ENCODE measurements at places on chromosomes 11 and 22. TPM values are rescaled to one million over a fixed set of nuclear protein-coding genes. Genes with fewer than 3 reads are reported as not detected.

DNA sequence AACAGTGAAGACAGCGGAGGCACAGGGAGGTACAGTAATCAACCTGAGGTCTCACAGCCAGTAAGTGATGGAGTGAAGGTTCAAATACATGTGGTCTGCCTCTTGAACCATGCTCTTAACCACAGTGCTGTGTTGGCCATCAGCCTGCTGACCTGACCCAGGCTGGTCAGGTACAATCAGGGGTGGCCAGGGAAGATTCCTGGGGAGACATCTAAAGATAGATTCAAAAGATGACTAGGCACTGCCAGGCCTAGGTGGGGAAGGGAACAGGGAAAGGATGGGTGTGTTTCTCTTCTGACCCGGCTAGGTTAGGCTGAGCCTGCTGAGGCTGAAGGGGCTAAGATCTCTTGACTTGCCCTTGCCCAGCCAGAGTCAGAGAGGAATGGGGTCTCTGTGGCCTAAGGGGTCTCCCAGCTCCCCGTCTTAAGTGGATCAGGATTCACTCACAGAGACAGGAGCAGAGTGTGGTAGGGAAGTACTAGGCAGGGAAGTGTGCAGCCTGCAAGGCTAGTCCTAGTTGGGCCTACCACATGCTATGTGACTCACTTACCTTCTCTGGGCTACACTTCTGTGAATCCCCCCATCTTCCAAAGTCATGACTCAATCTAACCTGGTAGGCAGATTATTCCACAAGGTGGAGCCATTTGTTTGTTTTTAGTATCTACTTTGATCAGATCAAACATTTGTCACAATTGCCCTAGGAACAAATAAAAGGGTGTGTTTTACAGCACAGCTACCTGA is 10.4 kb upstream of the SREBF2 start:
- peaks cover 24% of the 10 kb centered on the region for H3K4me1 ChIP-seq
- H3K27ac ChIP-seq, result peak overlapping the region; percentile 28
- no peak overlapping the region for H3K4me3 ChIP-seq
- no peaks in the 10 kb centered on the region for H3K36me3 ChIP-seq
- DNase-seq, result peak; percentile 76

GRCh38 chr11:108847298-108847990 is 182.6 kb downstream of the DDX10 start:
- no peaks in the 10 kb centered on the region for H3K27me3 ChIP-seq
- DNase-seq, result no peak
- no peak overlapping the region for H3K4me3 ChIP-seq
- H3K4me1 ChIP-seq, result no peaks in the 10 kb centered on the region

GRCh38 chr11:133809569-133810491 is 35.5 kb downstream of the SPATA19 start:
- DNase-seq, result no peak
- no peaks in the 10 kb centered on the region for H3K36me3 ChIP-seq
- H3K27ac ChIP-seq, result no peak overlapping the region
- no peaks in the 10 kb centered on the region for H3K4me1 ChIP-seq
- H3K27me3 ChIP-seq, result no peaks in the 10 kb centered on the region

Gene SLC7A4
- total RNA-seq, result 0.93 TPM

DNA sequence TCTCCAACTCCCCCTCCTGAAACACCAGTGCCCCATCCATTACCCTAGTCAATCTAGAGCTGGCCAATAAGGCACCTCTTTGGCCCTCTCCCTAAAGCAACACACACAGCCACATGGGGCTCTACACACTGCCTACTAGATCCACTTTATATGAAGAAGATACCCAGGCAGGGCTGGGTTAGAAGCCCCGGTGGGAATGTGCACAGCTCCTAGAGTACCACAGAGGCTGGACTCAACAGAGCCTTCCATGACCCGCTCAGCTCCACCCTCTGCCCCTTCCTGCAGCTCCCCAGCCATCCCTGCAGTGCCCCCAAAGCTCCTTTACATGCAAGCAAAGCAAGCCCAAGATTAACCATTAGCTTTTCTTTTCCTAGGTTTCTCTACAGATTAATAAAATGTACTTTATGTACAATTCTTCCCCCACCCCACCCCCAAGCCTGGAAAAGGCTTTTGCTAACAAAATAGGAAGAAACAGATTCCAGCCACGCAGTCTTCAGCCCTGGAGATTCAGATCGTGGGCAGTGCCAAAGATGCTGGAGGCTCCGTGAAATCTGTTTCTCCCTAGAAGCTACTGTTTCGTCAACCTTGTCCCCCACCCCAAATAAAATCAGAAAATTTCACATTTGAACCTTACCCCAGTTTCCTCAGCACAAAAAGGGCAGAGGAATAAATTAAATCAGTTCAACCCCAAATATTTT is 51.8 kb downstream of the IGSF9B start:
- no peaks in the 10 kb centered on the region for H3K36me3 ChIP-seq
- no peaks in the 10 kb centered on the region for H3K4me1 ChIP-seq
- no peaks in the 10 kb centered on the region for H3K27me3 ChIP-seq
- no peak overlapping the region for H3K27ac ChIP-seq
- no peak for DNase-seq

DNA sequence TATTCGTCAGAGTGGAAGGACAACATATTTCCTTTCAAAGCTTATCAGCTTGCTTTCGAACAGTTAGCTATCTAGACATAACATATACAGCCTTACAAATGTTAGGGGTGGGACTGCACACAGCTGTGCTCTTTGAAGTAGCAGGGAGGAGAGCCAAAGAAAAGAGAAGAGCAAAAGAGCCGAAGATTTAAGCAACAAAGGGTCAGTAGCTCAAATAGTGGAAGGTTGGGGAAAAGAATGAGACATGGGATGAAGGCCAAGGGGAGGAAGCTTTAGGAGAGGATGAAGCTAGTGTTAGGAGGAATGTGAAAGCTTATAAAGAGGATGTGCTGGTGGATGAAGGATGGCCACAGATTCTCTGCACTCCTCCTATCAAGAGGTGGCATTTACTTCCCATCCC is 31.8 kb upstream of the IGSF22 start:
- H3K4me3 ChIP-seq, result no peak overlapping the region
- no peaks in the 10 kb centered on the region for H3K4me1 ChIP-seq
- H3K36me3 ChIP-seq, result no peaks in the 10 kb centered on the region
- no peak overlapping the region for H3K27ac ChIP-seq

DNA sequence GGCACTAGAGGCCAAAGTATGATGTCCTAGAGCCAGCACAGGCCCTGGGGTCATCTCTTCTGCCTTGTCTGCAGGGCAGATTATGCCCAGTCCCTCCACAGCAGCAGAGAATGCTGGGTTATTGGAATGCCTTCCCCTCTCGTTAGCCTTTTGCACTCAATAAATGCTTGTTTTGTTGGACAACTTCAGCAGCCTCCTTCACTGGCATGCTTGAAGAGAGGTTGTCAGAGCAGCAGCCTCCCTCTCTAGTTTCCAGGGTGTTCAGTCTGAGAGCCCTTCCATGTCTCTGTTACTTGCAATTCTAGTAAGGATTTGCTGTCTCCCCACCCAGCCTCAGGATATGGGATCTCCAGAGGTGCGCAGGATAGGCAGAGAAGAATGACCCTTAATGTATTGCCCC is 82.9 kb downstream of the PKNOX2 start:
- H3K4me3 ChIP-seq, result no peak overlapping the region
- H3K27ac ChIP-seq, result no peak overlapping the region
- no peak for DNase-seq
- no peaks in the 10 kb centered on the region for H3K27me3 ChIP-seq
- H3K36me3 ChIP-seq, result no peaks in the 10 kb centered on the region
- no peaks in the 10 kb centered on the region for H3K4me1 ChIP-seq

Gene EXPH5
- total RNA-seq, result 7.9 TPM

DNA sequence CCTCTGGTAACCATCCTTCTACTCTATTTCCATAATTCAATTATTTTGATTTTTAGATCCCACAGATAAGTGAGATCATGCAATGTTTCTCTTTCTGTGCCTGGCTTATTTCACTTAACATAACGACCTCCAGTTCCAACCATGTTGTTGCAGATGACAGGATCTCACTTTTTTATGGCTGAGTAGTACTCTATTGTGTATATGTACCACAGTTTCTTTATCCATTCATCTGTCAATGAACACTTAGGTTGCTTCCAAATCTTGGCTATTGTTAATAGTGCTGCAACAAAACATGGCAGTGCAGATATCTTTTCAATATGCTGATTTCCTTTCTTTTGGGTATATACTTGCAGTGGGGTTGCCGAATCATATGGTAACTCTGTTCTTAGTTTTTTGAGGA is 286.4 kb upstream of the C11orf87 start:
- DNase-seq, result no peak
- no peak overlapping the region for H3K4me3 ChIP-seq
- H3K36me3 ChIP-seq, result no peaks in the 10 kb centered on the region
- no peak overlapping the region for H3K27ac ChIP-seq
- H3K27me3 ChIP-seq, result no peaks in the 10 kb centered on the region

DNA sequence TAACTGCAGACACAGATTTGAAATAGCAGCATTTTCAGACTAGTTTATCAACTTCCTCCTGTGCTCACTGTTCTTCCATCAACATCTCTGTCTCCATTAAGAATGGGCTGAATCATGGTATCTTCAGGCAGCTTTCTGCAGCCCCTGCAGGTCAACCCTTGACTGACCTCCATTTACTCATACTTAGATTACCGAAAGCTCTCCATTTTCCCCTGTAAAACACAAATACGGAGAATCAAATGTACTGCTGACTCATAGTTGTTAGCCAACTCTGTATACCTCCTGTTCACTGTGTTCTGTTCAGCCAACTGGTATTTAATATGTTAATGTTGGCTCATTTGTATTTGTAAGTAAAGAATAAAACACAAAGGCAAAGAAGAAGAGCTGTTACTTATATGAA is 364.0 kb downstream of the CASP12 start:
- no peak overlapping the region for H3K27ac ChIP-seq
- no peaks in the 10 kb centered on the region for H3K27me3 ChIP-seq
- DNase-seq, result peak; percentile 70
- H3K36me3 ChIP-seq, result no peaks in the 10 kb centered on the region

- peak overlapping the region; percentile 34 for H3K27ac ChIP-seq
- H3K4me3 ChIP-seq, result no peak overlapping the region
- H3K27me3 ChIP-seq, result no peaks in the 10 kb centered on the region
- H3K4me1 ChIP-seq, result peaks cover 6% of the 10 kb centered on the region
These were observed 923.3 kb downstream of the KCNA4 start for GRCh38 chr11:29093416-29094120.

DNA sequence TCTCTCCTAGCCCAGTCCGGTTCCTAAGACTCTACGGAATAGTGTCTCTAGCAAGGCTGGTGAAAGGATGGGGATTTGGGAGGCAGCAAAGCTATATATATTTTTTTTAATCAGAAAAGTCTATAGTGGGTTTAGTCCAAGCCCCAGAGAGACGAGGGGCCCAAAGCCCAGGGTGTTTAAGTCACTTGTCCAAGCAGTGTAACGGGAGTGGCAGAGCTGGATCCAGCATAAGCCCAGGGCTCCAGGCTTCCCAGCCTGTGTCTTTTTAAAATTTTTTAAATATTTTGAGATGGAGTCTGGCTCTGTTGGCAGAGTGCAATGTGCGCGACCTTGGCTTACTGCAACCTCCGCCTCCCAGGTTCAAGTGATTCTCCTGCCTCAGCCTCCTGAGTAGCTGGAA is 6.8 kb downstream of the GRIK4 start:
- H3K36me3 ChIP-seq, result no peaks in the 10 kb centered on the region
- H3K4me1 ChIP-seq, result peaks cover 8% of the 10 kb centered on the region
- H3K4me3 ChIP-seq, result no peak overlapping the region
- H3K27me3 ChIP-seq, result peaks cover 4% of the 10 kb centered on the region
- DNase-seq, result no peak

DNA sequence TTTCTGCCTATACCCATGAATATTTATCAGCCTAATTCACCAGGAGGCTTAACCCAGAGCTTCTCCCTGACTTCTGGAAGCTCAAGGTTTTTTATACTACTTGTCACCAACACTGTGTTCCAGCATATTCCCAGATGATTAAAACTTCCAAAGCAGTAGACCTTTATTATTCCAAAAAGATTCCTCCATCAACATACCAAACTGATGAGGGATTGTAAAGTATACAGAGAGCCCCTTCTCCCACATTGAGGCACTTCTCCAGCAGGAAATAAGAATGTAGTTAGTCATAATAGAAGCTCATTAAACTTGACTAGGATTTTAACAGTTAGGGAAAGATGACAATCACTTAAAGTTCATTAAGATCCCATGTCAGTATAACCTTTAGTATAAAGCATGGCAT is 51.4 kb upstream of the CEP126 start:
- H3K27ac ChIP-seq, result peak overlapping the region; percentile 87
- no peak overlapping the region for H3K4me3 ChIP-seq
- peaks cover 46% of the 10 kb centered on the region for H3K4me1 ChIP-seq
- H3K27me3 ChIP-seq, result no peaks in the 10 kb centered on the region
- H3K36me3 ChIP-seq, result no peaks in the 10 kb centered on the region

DNA sequence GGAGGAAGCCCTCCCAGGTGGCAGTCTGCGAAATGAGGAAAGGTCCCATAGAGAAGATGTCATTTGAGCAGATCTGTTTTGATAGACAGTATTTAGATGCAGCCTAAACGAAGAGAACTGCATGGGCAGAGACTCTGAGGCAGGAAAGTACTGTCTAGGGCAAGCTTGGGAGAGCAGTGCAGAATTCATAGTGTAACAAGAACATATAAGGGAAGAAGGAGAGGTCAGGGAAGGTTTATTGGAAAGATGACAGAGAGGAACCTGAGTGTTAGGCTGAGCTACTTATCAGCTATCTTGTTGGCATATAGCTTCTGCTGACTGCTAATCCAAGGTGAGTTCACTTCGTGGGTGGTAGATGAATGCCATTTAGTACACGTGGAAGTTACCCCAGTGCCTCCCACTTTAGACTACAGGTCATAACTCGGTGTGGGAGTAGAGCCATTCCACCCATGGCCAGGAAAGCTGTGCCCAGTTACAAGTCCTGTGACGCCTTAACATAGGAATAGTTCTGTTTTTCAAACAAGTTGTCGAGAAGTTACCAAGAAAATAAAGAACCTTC is 99.5 kb downstream of the DBX1 start:
- no peaks in the 10 kb centered on the region for H3K27me3 ChIP-seq
- H3K27ac ChIP-seq, result no peak overlapping the region
- H3K4me1 ChIP-seq, result peaks cover 7% of the 10 kb centered on the region
- DNase-seq, result no peak

GRCh38 chr22:21674638-21675245 is 8.9 kb downstream of the PPIL2 start:
- H3K27ac ChIP-seq, result no peak overlapping the region
- H3K27me3 ChIP-seq, result no peaks in the 10 kb centered on the region
- H3K4me1 ChIP-seq, result no peaks in the 10 kb centered on the region

DNA sequence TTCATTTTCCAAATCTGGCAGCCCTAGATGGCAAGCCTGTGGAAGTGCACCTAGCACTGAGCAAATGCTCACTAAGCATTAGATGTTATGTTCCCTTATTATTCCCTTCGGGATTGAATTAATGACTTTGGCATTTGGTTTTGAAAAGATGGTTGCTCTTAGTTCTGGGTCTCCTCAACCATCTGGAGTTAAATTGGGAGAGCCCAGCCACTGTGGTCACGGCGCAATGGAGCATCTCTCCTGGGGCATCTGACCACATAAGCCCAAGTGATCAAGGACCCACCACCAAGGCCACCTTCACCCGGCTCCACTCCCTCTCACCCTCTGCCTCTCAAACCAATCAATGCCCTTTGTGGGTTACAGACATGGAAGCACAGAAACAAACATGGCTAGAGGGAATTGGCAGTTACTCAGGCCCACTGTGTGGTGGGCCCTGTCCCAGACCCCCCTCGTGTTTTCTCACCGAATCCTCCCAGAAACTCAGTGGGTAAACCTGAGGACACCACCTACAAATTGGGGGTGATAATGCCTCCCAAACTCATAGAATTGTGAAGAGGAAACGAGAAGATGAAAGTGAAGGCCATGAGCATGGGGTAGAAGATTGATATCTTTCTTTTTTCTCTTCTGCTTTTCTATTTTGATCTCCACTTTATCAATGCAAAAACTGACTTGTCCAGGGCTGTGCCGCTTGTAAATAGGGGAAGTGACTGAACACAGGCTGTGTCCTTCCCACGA is 52.2 kb downstream of the IRAG1 start:
- no peak overlapping the region for H3K27ac ChIP-seq
- peaks cover 13% of the 10 kb centered on the region for H3K4me1 ChIP-seq
- no peaks in the 10 kb centered on the region for H3K36me3 ChIP-seq
- no peaks in the 10 kb centered on the region for H3K27me3 ChIP-seq

Gene ARHGAP20
- 0.11 TPM for total RNA-seq
